ENCODE measurements at places on chromosomes 13 and 19.
A peak's percentile ranks its signal among the peaks of the same experiment; 100 is the strongest.

GRCh38 chr13:24252136-24252535 is 57.2 kb upstream of the C1QTNF9 start:
- no peak for DNase-seq

- DNase-seq: no peak
Observed at GRCh38 chr19:29187676-29188075, 25.3 kb downstream of the UQCRFS1 start.

GRCh38 chr13:60261432-60262351 is 98.0 kb upstream of the DIAPH3 start:
- DNase-seq: peak; percentile 55

- no peak for DNase-seq
Observed at GRCh38 chr19:55279340-55279739, 570 bp downstream of the HSPBP1 start.

- no peak for DNase-seq
Observed at GRCh38 chr13:85383291-85383690, 415.9 kb downstream of the SLITRK6 start.

DNA sequence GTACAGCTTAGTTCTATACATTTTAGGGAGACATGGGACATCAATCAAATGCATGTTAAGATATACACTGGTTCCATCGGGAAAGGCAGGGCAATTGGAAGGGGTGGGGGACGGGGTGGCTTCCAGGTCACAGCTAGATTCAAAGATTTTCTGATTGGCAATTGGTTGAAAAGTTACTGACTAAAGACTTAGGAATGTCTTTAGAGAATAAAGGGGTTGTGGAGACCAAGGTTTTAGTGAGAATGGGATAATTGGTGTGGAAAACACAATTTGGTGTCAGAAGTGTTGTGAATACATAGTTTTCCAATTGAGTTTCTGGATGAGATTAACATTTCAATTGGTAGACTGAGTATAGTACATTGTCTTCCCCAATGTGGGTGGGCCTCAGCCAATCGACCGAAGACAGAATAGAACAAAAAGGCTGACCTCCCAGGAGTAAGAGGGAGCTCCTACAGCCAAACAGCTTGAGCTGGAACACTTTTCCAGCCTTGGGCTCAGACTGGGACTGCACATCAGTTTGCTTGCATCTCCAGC is 988 bp upstream of the CCDC169 start:
- peak; percentile 99 for DNase-seq

DNA sequence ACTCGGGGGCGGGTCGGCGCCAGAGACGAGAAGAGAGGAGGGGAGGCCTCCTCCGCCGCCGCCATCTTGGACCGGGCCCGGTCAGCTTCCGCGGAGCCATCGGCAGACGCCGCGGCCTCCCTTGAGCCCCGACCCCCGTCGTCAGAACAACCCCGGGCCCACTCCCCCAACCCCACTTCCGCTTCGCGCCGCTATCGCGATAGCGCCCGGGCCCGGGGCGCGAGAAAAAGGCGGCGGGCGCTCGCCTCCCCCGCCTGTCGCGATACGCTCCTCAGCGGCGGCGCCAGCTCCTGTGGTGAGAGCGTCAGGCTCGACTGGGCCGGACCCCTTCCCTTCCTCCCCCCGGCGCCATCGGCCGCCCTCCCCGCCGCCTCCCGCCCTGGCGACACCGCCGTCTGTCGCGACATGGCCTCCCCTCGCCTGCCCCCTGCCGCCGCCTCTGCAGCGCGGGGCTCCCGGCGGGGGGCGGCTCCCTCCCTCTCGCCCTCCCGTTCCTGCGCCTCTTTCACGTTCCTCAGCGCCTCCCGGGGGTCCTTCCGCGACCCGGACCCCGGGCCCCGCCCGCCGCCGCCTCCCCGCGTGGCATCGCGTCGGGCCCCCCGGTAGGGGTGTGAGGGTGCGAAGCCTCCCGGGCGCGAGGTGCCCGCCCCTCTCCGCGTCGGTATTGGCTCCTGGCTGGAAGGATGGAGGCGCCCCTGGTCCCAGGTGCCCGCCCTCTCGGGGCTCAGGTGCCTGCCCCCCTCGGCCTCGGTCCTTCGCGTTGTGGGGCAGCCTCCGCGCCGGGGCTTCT is at the start of gene CNOT3:
Gene CNOT3, plus strand, starts transcription at position 64 of the 790 bp plus-strand sequence. CDS start 5,217 bp downstream, outside the sequence.
- no peak for DNase-seq
